Right ventricle myocardium superior (tissue), 1 donor: ENCODE measurements at places on chromosomes 1 and 21.

DNA sequence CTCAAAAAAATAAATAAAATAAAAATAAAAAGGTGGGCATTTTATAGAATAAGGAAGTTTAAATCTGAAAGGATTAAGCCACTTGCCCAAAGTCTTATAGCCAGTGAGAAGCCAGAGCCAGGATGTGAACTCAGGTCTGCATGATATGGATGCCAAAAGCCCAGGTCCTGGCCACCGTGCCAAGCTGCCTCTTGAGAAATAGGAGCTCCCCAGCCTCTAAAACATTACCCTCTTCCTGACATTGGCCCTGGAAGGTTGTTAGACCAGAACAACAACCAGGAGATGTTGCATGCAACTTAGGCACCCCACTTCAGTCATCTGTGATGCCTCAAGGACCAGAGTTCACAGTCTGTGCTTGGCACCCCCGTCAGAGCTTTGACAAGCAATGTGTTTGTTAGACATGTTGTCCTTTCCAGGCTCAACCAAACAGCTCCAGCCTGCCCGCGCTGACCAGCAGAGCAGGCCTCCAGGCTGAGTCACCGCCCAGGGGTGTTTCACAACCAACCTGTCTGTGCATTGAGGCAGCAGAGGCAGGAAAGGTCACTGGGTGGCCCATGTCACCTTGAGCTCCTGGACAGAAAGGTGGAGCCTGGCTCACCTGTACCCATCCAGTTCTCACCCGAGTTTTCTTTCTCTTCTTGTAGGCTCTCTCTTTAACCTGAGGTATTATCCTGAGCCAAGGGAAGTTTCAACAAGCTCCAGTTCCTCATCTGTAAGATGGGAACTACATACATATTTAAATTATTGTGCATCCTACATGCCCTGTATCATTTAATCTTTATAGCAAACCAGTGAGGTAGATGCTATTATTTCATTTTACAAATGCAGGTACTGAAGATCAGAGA is 14.9 kb upstream of the MED18 start:
- DNase-seq, result peak; percentile 56

DNA sequence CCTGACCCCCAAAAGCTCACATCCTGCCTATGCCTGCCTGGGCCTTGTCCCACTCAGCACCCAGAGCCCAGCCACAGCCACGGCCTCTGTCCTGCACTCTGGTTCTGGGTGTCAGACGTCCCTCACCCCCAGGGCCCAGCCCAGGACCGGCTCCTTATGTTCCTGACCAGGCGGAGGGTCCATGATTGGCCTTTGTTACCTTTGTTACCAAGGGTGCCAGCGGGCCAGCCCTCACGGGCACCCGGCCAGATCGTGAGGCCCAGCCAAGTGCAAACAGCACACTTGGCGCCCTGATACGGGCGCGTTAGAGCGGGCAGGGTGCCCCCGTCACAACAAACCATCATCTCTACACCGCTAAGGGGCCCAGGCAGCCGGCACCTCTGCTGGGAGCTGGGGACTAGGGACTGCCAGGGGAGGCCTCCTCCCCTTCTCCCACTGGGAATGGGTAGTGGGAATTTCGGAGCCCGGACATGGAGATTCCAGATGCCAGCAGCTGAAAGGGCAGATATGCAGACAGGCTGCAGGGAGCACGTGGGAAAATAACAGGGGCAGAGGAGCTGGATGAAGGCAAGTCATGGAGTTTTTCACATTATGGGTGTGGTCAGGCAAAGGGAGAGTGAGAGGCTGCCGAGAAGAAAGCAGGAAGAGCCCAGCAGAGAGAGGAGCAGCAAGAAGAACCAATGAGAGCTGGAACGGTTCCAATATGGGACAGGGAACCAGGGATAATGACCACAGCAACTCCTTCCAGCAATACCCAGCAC is 22.1 kb downstream of the HSPG2 start:
- DNase-seq, result peak; percentile 76

- peak; percentile 83 for DNase-seq
These were observed 6.8 kb downstream of the JMJD4 start for GRCh38 chr1:227728059-227728891.

- no peak for DNase-seq
These were observed 10.0 kb upstream of the LRRC8D start for GRCh38 chr1:89810880-89811279.

- DNase-seq, result no peak
These were observed 9.5 kb upstream of the DUSP10 start for GRCh38 chr1:221751226-221751887.
